ENCODE measurements at places on chromosomes 2 and 18. TPM values are rescaled to one million over a fixed set of nuclear protein-coding genes. Genes with fewer than 3 reads are reported as not detected.

DNA sequence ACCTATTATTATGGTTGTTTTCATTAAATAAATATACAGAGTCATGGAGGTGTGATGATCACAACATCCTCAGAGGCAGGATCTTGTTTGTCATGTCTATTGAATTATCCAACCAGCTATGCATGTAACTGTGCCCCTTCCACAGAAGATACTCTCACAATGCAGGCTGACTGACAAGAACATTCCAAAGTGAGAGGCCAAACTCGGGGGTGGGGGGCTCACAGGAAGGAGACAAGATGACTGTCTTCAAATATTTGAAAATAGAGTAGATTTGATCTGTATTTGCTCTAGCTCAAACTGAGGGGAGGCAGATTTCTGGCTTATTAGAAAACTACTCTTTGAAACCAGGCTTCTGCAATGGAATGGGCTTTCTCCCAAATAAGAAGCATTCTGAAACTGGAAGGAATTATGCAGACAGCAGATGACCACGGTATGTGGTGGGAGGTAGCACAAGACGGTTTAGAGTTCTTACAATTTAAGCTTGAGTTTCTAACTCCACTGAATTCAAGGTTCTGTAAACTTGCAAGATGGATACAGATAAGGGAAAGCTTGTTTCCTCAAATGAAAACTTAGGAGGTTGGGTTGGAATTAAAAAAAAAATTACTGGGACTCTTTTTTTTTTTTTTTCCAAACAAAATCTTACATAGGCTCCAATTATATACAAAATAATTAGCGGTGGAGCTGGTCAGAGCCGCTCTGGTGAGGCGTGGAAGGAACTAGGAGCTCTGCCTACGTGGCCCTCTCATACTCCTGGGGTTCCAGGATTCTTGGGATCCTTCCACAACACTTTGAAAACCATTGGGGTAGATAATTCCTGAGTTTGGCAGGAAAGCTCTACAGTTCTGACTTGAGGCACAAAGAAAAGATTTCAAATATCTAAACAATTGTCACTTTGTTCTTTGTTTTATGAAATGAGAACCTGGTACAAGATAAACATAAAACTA is 79.3 kb downstream of the PLA2R1 start:
- no peak for DNase-seq

- no peak for DNase-seq
These were observed 10.1 kb upstream of the AFTPH start for GRCh38 chr2:64514008-64514407.

DNA sequence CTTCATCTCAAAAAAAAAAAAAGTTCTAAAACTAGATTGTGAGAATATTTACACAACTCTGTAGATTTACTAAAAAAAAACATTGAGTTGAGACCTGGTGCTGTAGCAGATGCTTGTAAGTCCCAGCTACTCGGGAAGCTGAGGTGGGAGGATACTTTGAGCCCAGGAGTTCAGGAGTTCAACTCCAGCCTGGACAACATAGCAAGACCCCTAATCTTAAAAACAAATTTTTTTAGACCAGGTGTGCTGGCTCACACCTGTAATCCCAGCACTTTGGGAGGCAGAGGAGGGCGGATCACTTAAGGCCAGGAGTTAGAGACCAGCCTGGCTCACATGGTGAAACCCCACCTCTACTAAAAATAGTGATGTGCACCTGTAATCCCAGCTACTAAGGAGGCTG is 108.9 kb downstream of the MEMO1 start:
- no peak for DNase-seq

DNA sequence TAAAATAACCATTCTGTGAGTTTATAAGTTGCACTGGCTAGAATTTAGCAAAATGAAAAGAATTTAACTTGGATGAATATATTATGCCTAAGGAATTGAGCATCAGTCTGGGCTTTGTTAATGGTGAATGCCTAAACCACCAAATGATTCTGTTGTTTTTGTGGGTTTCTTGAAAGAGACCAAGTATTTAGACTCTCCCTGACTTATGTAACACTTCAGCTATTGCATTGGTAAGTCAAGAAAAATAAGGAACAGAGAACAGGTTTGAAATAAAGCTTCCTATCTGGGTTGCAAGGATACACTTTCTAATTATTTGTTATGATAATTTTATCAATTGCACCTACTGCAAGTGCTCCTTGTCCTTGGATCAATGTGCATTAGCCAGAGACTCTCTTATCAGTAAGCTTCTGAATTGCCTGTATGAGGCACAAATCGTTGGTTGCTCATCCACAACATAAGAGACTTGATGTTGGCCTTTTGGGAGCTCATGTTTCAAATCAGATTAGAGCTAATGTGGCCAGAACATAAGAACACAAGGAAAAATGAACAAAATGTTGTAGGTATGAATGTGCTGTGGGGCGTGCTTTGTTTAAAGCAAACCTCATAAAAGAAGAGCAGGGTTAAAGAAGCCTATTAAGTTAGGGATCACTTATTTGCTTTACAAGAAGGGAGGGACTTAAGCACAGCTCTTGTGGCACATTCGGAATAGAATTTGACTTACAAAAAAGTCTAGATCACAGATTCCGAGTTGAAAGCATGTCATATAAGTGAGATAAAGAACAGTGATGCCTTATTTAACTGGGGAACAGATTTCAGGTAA is 37.2 kb downstream of the PRKCE start:
- DNase-seq = no peak

GRCh38 chr2:66874411-66874810 is 439.5 kb downstream of the MEIS1 start:
- DNase-seq = no peak

GRCh38 chr2:224798180-224798579 is 82.0 kb upstream of the CCDC195 start:
- no peak for DNase-seq

DNA sequence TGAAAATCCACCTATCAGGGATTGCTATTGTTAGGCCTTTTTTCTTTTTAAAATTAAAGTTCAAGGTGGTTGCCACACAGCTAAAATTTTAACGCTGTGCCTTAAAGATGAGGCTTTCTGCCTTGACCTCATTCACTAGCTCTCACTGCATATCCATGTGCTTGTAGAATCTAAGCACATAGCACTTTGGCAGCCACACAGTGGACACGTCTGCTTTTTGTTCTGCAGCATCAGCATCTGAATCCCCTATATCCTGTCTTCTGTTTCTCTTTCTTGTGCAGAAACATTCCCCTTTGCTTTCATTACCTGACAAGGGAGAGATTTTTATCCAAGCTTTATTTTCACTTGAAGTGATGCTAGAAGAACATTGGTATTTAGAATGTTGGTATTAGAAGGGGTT is 38.1 kb downstream of the RALB start:
- DNase-seq = no peak

GRCh38 chr2:170118641-170119040 is 59.3 kb upstream of the MYO3B start:
- DNase-seq = no peak

DNA sequence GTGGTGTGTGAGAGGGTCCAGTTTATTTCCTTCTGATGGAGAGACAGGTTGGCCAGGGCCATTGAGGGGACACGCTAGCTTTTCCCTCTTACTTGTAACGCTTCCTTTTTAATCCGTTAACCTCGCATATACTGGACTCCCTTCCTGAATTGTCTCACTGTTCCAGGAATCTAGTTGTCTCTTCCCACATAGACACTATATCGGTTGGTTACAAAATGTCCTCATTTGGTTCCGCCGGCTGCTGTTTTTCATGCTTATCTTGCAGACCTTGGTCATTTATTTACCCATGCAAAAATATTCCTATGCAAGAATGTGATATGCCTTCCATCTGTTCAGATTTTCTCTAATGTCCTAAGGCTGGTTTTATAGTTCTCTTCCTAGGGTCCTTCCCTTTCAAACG is 35.0 kb downstream of the NEURL3 start:
- DNase-seq = no peak

DNA sequence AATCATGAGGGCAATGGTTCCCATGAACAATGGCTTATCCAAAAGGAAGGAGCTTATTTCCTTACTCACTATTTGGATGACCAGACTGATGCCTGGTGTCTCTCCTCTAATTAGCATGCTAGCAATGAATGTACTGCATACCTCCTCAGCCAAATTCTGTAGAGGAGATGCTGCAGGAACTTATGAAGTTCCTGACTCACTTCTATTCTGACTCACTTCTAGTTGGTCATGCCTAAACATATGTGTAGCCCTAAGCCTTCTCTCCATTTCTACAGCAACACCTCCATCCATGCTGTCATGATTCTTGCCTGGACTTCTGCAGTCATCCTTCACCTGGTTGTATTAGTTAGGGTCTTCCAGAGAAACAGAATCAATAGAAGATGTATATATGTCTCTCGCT is 59.9 kb upstream of the MRPS9 start:
- DNase-seq = no peak

- DNase-seq = no peak
These were observed 176.3 kb downstream of the TPGS2 start for GRCh38 chr18:36652503-36652902.

DNA sequence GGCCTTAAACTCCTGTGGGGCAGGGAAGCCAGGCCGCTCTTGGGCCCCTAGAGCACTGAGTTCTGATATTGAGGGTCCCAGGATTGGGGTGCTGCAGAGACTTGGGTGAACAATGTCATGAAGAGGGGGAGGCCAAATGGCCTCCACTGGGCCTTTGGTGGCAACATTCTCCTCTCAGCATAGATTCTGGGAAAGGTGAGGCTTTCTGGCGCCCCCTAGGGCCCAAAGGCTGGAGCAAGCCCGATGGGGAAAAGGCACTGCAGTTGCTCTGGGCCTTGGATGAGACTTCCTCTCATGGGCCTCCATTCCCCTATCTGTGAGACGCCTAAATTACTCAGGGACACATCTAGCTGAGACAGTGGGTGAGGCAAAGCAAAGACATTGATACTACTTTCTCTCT is 84.8 kb downstream of the ACAA2 start:
- DNase-seq = peak; percentile 48

GRCh38 chr2:216082805-216083204 is 1.1 kb downstream of the TMEM169 start:
- DNase-seq = no peak

DNA sequence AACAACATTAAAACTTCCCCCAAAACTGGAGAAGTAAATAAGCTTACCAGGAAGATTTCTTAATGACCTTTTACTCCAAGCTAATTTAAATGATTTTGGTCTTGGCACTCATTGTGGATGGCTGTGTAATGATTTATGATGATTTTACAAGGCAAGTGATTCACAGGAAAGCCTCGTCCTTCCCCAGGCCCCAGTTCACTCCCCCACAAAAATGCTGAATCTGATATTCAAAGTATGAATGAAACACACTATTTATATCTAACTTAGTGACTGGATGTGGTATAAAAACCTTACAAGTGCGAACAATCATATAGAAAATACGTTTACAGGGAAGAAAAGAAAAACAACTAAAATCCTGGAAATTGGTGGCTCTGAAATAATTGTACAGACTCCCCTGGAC is 49.8 kb downstream of the ZNF516 start:
- DNase-seq = peak; percentile 32

GRCh38 chr2:228059735-228060134 is 121.8 kb downstream of the SPHKAP start:
- no peak for DNase-seq

GRCh38 chr18:23824669-23825068 is 135.4 kb downstream of the LAMA3 start:
- no peak for DNase-seq

- no peak for DNase-seq
These were observed 13.1 kb upstream of the SNTG2 start for GRCh38 chr2:937530-937929.

DNA sequence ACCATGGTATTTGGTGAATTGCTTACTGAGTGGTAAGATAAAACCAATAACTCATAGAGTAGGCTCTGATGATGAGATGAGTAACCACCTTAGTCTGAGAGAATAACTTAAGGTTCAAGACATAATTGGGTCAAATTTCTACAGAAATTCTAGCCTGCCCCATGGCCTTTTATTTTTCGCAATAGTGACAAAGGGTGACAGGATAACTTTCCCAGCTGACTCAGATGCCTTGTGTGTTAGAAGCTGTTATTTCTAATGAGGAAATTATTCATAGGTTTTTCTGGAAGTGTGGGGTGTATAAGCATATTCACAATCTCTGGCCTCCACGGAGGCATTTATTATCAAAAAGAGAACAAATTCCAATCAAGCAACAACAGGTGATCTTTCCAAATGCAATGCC is 159.0 kb downstream of the NUP35 start:
- no peak for DNase-seq

DNA sequence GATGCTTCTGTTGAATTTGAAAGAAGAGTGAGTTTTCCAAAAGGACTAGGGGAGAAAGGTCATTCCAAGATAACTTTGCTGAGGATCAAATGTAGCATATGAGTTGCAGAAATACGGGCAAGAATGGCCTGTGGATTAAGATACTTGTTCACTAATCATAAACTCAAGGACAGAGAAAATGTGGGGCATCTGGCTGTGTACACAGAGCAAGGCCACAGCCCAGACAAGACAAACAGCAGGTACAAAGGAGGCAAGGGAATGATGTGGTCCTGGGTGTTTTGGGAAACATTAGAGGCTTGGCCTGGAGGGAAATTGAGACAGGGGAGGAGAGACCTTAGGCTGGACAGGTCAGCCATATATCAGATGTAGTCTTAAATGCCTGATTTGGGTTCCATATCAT is 254.8 kb downstream of the TTC32 start:
- no peak for DNase-seq

GRCh38 chr2:9236045-9236344 is 29.4 kb downstream of the ASAP2 start:
- DNase-seq = no peak

DNA sequence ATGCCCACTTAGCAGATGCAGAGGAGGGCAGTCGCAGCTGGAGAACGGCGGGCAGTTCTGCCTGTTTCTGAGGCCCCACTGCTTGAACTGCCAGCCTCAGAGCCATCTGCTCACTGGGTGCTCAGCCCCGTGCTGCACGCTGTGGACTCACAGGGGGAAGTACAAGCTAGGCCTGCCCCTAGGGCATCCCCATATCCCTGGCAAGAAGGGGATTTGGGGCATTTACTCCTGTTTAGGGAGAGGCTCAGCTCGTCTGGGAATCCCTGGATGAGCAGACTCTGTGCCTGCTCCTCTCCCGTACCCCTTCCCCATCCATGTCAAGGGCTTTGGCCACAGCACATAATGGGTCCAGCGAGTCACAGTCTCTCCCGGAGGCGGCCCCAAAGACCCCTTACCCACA is 169.8 kb upstream of the PKDCC start:
- no peak for DNase-seq

- no peak for DNase-seq
These were observed 16.4 kb downstream of the SLC66A2 start for GRCh38 chr18:79935098-79935480.

The AOX1 gene
- polyA plus RNA-seq = 5.3 TPM

The PLCL1 gene
- not detected for polyA plus RNA-seq

The CFAP53 gene
- polyA plus RNA-seq = 0.41 TPM

The CLHC1 gene
- polyA plus RNA-seq = 2.7 TPM

The NDUFV2 gene
- 164 TPM for polyA plus RNA-seq

The TDRD15 gene
- polyA plus RNA-seq = not detected

The C1D gene
- 26.2 TPM for polyA plus RNA-seq

The POU3F3 gene
- polyA plus RNA-seq = not detected

The IL1F10 gene
- polyA plus RNA-seq = 0.12 TPM

The CHN1 gene
- 0.47 TPM for polyA plus RNA-seq

The OST4 gene
- polyA plus RNA-seq = 686 TPM
